A549 treated with Hydrocortisone at 1 μM for 4 hours (cell line): ENCODE measurements at places on chromosomes 16 and 17. TPM values are rescaled to one million over a fixed set of nuclear protein-coding genes. Genes with fewer than 3 reads are reported as not detected.

Gene CCL15
- 0.09 to 0.13 TPM in 2 of 5 replicates, not detected in the others for total RNA-seq

Gene CNGB1
- 0.06 to 0.18 TPM (median 0.09 TPM) in 5 replicates for total RNA-seq

Gene KCNJ16
- 0.15 to 0.56 TPM (median 0.24 TPM) in 5 replicates for total RNA-seq

Gene OR3A2
- not detected in 5 replicates for total RNA-seq

Gene DNAI2
- 0.05 to 0.06 TPM in 2 of 5 replicates, not detected in the others for total RNA-seq

Gene CLEC18B
- total RNA-seq: 0.11 to 0.50 TPM (median 0.36 TPM) in 5 replicates

Gene ACSM3
- 3.3 to 4.4 TPM (median 3.7 TPM) in 5 replicates for total RNA-seq

Gene CLEC3A
- total RNA-seq: not detected in 5 replicates

Gene BAIAP3
- total RNA-seq: 0.64 to 1.6 TPM (median 0.93 TPM) in 5 replicates

Gene PHOSPHO1
- total RNA-seq: 0.33 to 1.0 TPM (median 0.98 TPM) in 5 replicates

Gene CACNA1H
- 13.0 to 17.0 TPM (median 15.9 TPM) in 5 replicates for total RNA-seq

Gene IRF8
- 0.33 to 0.68 TPM (median 0.53 TPM) in 5 replicates for total RNA-seq

Gene CDH11
- total RNA-seq: 0.43 to 1.1 TPM (median 0.70 TPM) in 5 replicates

Gene SLFN14
- total RNA-seq: not detected in 5 replicates

Gene NACA2
- 0.15 TPM in 1 of 5 replicates, not detected in the others for total RNA-seq

Gene ECI1
- 48.0 to 92.1 TPM (median 87.9 TPM) in 5 replicates for total RNA-seq

Gene CMTM2
- total RNA-seq: not detected in 5 replicates

Gene MOSMO
- 12.6 to 16.3 TPM (median 13.5 TPM) in 5 replicates for total RNA-seq

Gene ASGR1
- 0.70 to 1.4 TPM (median 0.89 TPM) in 5 replicates for total RNA-seq

Gene TIMP2
- 190 to 245 TPM (median 225 TPM) in 5 replicates for total RNA-seq

Gene TNFRSF17
- not detected in 5 replicates for total RNA-seq

Gene PLA2G15
- total RNA-seq: 13.3 to 17.0 TPM (median 16.0 TPM) in 5 replicates

Gene ELMO3
- 0.76 to 1.3 TPM (median 1.2 TPM) in 5 replicates for total RNA-seq

Gene HAS3
- 37.5 to 57.7 TPM (median 51.2 TPM) in 5 replicates for total RNA-seq

Gene CD300LB
- total RNA-seq: 0.03 to 0.07 TPM (median 0.06 TPM) in 4 of 5 replicates, not detected in the other

Gene TBX4
- total RNA-seq: 0.12 to 0.41 TPM (median 0.30 TPM) in 5 replicates

Gene FBXW10B
- 1.9 to 3.2 TPM (median 2.7 TPM) in 5 replicates for total RNA-seq
